Activated CD8-positive, alpha-beta memory T cell treated with anti-CD3 and anti-CD28 coated beads, Interleukin-2, amount 50 U/mL, for 4 hours (primary cell): ENCODE measurements at places on chromosomes 7 and 10.

GRCh38 chr10:63684257-63684936, 163.2 kb downstream of the REEP3 start:
- DNase-seq = no peak

DNA sequence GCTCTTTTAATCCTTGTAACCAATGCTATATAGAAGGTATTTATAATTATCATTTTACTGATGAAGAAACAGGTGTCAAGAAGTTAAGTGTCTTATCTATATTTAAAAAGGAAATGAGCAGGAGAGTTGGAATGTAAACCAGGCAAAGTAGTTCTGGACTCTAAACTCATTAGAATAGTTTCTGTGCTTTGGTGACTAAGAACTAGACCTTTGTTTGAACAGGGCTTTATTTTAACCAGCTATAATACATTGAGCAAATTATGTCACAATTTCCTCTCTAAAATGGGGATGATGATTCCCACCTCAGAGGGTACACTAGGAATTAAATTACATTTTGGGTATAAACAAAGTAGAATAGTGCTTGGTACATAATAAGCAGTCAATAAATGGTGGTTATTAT, 236.0 kb downstream of the MAGI2 start:
- DNase-seq = no peak

DNA sequence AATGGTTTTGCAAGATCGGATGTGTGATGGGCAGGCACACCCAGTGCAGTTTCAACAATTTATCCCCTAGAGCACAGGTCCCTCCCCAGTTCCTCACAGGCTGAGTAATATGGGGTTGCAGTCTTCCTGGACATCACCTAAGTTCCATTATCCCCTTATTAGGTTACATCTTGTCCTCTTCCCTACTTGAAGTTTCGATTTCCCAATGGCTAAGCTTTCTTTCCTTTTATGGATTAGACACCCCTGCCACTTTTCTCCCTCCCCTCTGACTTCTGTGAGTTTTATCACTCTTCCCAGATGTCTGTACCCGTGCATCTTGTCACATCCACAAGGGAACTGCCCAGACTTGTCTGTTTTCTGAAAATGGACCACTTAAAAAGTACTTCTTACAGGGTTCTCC, 2.4 kb upstream of the NIPSNAP2 start:
- no peak for DNase-seq

- DNase-seq = no peak
Measured at GRCh38 chr10:114649217-114649903, 8.7 kb downstream of the ABLIM1 start.

GRCh38 chr10:25017154-25017590, 760 bp downstream of the THNSL1 start:
- peak; percentile 22 for DNase-seq

DNA sequence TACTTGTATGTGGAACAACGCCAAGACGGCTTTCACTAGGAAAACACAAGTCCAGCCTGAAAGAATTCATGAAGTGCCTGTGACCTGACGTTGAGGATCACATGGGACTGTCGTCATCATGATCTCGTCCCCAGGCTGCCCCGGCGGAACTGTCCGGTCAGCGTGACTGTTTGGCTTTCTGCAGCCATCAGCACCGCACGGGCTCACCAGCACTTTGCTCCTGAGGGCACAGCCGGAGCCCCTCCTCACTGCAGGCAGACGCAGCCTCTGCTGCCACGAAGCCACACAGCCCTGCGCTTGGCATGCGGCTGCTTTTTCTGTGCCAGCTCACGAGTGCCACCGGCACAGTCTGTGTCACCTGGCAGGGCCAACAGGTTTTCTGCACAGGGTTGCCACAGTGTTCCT, 9.4 kb upstream of the GET4 start:
- DNase-seq = no peak

GRCh38 chr7:44580945-44581878, 819 bp downstream of the TMED4 start:
- DNase-seq = peak; percentile 36

DNA sequence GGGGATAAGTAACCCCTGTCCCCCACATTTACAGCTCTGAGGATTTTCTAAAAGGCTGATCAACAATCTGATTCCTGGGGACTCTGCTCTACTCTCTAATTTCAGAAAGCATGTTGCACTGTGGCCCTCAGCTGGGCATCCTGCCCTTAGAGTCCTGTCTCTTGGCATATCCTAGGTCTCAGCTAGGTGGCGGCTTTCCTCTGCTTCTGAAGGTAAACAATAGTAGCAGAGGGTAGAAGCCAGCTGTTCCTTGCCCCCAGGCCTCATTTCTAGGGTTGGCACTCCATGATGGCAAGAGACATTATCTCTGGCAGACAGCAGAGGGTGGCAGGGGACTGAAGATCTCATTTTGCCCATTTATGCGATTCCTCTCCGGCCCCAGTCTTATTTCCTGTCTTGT, 77.0 kb downstream of the ADCYAP1R1 start:
- no peak for DNase-seq

DNA sequence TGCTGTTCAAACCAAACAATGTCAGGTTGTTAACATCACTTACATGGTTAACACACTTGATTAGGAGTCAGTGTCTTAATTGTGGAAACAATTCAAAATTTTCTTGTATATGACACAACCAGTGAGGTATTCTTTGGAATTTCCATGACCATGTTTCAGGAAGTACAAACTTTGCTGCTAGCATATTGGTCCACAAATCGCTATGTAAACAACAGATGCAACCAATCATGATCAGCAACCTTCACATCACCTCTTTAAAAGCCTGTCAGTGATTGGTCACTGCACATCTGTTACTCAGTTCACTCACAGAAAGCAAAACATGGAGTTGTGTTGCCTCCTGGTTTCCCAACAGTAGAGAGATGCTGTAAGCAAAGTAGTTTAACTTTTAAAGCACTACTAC, 108.9 kb upstream of the FAM3C start:
- no peak for DNase-seq

DNA sequence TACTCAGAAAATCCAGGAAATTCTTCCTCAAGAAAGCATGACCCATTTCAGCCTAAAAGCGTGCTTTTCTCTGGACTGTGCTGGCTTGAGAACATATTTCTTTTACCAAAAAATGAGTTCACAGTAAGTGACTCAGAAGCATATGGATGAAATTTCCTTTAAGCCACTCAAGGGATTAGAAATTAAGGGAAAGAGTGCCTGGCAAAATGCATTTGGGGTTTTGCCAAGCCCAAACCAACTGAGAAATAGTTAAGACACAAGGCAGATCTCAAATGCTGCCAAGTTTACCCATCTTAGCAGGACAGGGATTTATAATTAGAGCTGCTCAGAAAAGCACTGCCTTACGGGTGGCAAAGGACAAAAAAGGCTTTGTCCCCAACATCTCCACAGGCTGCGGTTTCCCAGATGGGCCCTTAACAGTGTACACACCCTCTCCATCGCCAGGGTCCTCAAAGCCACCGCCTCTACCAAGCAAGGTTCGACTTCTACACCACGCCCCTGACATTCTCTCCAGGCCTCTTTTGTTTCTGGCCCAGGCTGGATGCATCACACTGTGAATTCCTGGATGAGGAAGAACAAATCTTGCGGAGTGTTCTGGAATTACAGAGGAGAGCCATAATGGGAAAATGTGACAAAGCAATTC, 30.1 kb upstream of the CDHR3 start:
- DNase-seq = no peak

- no peak for DNase-seq
Measured at GRCh38 chr10:13943735-13944398, 357.1 kb downstream of the PRPF18 start.

GRCh38 chr10:50232261-50232639, 19.1 kb downstream of the ASAH2 start:
- DNase-seq = no peak

DNA sequence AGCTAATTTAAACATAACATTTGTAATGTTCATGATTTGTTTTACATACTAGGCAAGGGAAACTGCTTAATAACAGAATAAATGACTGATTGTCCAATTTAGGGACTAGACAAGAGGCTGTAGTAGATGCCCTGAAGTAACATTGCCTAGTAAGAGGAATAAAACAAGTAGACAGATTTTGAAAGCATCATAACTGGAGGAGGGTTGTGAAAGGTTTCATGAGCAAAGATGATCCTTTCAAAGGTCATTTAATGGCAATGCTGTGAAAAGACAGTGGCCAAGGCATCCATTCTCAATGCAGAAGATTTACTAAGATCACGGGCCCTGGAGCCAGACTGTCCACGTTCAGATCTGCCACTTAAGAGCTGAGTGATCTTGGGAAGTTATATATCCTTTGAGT, 44.8 kb upstream of the HHEX start:
- no peak for DNase-seq

DNA sequence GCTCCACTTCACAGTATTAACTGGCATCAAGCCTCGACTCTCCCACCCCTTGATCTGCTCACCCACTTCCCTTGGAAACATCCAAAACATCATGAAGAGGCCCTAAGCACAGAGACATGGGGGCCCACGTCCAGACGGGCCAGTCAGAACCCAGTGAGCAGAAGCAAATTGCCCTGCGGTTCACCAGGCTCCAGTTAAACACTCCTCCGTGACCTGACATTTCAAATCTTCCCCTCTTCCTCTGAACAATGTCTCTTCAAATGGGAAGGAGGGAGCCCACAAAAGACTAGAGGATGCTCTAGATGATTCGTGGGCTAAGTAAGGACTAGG, 44.8 kb downstream of the CLEC2L start:
- no peak for DNase-seq

- no peak for DNase-seq
Measured at GRCh38 chr7:104971290-104972071, 42.5 kb upstream of the KMT2E start.

- no peak for DNase-seq
Measured at GRCh38 chr10:118950190-118950680, 79.3 kb upstream of the NANOS1 start.

GRCh38 chr7:44845451-44845850, 2.4 kb downstream of the H2AZ2 start:
- DNase-seq = no peak

DNA sequence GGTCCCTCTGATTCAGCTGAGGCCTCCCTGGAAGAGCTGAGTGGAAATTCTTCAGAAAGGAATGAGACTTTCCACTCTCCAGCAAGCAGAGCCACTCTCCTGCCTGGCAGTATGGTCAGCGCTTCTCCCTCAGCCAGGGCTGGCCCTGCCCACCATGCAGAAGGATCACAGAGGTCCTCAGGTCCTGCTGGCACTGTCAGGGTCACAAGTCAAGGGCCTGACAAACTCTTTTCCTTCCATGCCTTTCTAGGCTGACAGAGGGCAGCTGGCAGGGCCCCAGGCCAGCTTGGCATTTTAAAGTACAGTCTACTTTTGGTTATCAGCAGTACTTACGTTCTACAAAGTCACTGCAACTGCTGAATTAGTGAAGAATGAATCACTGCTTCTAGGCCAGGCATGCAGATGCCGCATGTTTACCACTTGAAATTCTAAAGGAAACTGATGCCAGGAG, 119.3 kb upstream of the FRMD4A start:
- no peak for DNase-seq

DNA sequence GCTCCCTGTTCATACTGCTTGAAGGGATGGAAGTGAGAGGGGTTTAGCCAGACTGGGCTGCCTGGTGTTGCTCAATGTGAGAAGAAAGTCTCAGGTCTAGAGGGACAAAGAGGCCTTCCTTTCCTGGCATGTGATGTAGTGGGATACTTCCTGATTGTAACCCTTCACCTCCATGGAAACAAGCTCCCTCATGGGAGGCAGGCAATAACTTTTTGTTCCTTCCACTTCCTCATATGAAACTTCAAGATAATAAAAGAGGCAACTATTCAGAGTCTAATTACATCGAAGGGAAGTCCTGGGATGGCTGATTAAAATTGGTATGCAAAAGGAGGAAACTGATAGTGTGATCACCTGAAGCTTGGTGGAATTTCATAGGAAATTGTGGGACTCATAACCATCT, 84.1 kb upstream of the ETV1 start:
- DNase-seq = no peak

- no peak for DNase-seq
Measured at GRCh38 chr10:49666685-49667084, 12.8 kb upstream of the C10orf53 start.

GRCh38 chr7:14047709-14048399, 58.4 kb upstream of the ETV1 start:
- no peak for DNase-seq

- no peak for DNase-seq
Measured at GRCh38 chr7:116180302-116180701, 30.0 kb upstream of the TES start.

GRCh38 chr7:54255242-54255641, 286.9 kb upstream of the VSTM2A start:
- DNase-seq = no peak

GRCh38 chr7:159032322-159032721, 112.3 kb downstream of the VIPR2 start:
- DNase-seq = no peak

- DNase-seq = no peak
Measured at GRCh38 chr10:14474656-14475055, 143.9 kb upstream of the FRMD4A start.

GRCh38 chr10:53023411-53023810, 250.8 kb upstream of the MBL2 start:
- DNase-seq = no peak

DNA sequence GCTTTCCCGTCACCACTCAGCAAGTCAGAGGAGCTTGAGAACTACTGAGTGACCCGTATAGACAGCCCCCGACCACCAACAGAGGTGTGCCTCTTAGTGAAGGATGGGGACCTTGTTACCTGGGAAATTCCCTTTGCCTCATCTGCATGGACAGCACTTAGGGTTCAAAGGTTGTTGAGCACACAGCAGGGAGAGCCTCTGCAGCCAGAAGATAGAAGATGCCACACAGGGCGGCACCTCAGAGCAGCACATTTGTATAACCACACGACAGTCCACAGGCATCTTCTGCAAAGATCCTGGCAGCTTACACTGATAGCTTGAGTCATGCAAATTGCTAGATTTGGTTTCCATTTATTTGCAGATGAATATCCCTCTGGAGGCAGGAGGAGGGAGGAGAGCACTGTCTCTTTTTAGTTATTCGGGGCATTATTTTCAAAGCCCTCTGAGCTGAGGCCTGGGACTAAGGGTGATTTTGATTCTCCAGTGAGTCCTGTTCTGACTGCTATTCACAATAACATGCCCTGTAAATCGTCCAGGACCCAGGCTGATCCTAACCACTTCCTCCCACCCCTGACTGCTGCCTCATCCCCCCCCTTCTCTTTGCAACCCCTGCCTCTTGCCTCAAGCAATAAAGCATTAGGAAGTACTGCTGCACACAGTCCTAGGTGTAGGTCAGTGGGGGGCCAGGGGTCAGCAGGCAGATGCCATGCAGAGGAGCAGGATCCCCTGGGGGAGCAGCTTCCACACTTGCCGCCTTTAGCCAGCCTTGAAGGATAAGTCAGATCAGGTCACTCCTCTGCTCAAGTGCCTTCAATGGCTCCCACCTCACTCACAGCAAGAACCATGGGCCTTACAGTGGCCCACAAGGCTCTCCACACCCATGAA, 24.6 kb upstream of the INMT start:
- no peak for DNase-seq

DNA sequence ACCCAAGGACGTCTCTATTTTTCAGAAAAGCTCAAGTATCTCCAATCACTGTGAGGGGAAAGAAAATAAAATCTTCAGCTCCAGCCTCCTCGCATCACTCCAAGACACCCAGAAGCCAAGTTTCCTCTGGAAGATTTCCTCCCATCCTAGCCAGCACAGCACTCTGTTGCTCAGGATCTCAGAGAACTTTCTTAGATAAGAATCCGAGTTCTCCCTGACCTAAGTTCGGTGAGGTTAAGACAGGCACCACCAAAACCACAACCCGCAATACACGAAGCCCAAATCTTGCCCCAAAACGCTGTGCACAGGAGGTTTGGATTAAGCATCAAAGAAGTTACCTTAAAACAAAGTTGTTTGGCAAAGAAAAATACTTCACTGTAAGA, 4.2 kb downstream of the FAM53B start:
- no peak for DNase-seq
